Amniotic stem cell (primary cell): ENCODE measurements at places on chromosomes 4 and X.

DNA sequence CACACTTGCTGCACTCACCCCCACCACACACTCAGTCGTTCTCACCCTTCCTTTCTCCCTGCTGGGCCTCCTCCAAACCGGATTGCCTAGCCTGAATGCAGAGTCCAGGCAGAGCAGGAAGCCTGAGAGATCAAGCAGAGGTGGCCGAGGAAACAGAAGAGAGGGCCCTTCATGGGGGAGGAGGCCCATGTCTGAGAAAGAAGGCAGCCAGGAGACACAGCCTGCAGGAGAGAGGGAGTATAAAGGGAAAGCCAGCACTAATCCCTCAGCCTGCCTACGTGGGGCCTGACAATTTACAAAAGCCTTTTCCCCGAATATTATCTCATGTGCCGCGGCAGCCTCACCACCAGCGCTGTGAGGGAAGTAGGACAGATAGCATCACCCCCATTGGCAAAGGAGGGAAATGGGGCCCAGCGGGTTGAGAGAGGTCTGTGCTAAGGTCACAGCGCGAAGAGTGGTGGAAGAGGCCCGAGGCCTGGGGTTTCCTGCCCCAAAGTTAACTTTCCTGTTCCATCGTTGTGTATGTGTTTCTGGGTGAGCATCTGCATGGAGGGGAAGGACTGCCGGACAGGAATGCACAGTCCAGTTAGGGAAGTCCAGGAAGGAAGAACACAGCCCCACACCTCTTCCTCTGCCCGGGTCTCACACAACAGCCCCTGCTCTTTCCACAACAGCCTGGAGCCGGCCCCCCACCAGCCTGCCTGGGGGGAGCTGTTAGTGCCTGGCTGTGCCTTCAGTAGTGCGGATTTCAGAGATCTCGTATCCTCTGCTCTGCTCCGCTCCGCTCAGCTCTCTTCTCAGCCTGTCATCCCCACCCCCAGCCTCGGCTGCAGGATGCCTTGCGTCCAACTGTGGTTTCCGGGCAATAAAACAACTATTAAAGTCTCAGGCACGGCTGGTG is 50.9 kb upstream of the BCOR start:
- DNase-seq: no peak

- DNase-seq: no peak
These were observed 133.2 kb downstream of the LARP7 start for GRCh38 chr4:112770114-112770513.

DNA sequence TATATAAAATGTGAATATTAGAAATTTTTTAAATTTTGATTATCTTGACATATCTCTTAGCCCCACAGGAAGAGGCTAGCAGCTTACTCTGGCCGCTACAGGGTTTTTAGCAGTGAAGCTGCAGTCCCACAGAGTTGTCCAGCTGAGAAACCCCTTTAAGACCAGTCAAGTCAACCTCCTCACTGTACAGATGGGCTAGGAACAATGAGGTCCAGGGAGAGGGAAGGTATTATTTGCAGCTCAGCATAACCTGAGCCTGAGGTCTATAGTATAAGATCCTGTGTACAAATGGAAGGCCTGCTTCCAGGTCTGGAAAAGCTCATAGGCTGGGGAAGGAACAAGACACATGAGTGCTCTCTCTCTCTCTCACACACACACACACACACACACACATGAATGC is 1.8 kb downstream of the VSIG4 start:
- DNase-seq: no peak

- DNase-seq: no peak
These were observed 58.4 kb upstream of the COX18 start for GRCh38 chr4:73127839-73128453.

DNA sequence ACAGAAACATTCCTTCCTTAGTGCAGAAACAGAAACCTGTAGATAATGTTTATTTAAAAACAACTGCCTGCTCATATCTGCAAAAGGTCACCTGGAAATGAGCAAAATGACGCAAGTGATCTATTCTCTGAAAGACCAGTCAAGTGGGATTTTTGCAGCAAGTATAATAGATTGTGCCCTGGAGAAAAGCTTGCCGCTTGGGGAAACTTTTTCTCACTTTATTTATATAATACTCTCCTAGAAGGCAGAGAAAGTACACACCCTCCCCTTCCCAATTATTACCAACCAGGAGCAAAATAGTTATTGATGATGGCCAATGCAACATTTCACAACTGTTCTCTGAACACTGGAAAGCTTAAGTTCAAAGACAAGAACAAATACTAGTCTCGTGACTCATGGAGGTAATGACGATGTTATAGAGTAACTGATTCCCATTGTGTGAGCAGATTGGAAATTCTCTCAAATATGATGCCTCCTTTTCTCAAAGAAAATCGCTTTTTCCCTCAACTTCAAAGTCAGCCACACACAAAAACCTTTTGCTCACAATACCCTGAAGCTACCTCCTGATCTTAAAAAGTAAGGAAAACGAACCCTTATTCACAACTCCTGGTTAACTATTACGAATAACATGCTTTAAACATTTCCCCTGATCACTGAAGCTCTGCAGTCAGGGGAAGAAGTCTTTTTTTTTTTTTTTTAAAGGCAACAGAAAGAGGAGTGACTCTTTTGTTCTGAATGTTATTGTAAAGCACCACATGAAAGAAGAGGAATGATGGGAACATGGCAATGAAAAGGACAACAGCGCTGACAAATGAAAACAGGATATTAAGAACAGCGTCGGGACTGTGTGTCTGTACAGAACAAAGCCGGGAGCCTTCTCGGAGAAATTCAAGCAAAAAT is 41.0 kb downstream of the MID1 start:
- DNase-seq: peak; percentile 1

DNA sequence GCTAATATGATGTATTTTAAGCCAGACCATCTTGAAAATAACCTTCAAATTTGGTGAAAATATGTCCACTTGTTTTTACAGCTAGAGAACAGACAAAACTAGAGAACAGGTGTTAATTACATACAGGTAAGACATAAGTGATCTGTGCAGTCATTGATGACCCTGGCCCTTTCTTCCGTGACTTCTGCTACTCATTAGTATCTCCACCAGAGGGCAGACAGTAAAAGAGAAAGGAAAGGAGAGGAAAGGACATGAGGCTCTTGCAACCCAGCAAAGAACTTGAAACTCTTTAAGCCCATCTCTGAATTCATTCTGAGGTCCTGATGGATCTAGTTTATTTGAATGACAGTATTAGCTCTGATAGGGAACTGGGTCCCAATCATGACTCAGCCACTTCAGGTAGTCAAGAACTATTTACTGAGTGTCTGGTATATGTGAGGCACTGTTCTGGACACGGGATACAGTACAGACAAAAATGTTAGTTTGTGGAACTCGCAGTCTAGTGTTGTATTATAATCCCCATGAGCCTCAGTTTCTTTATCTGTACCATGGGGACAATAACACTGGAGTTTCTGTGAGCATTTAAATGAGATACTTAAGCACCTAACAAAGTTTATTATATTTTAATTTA is 121.0 kb upstream of the TEX13D start:
- DNase-seq: peak; percentile 1

DNA sequence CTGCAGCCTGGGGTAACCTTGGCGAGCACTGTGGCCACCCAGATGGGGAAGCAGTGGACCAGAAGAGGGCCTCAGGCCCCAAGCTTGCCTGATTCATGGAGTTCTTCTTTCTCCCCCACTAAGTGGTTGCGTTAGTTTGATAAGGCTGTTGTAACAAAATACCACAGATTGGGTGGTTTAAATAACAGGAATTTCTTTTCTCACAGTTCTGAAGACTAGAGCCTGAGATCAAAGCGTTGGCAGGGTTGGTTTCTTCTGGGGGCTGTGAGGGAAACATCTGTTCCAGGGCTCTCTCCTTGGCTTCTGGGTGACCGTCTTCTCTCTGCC is 105.7 kb upstream of the GATB start:
- no peak for DNase-seq

GRCh38 chrX:115894087-115894486 is 276.5 kb upstream of the AGTR2 start:
- DNase-seq: no peak

DNA sequence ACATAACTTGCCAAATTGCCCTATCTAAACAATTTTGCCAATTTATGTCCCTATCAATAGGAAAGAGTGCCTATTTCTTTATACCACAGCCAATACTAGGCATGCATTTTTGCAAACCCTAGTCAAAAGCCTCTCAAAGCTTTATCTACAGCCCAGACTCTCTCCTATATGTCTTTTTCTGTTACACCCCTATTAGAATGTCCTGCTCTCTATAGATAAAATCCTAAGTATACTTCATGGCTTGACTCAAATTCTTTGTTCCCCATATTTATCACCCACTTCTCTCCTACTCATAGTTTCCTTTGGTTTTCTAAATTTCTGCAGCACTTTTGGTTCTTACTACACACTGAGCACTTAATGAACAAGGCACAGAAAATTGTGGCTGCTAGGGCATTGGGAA is 38.0 kb downstream of the NUP62CL start:
- DNase-seq: no peak

GRCh38 chrX:40142417-40142816 is 44.7 kb upstream of the BCOR start:
- no peak for DNase-seq

GRCh38 chrX:87063642-87064041 is 454.0 kb upstream of the KLHL4 start:
- no peak for DNase-seq

- DNase-seq: no peak
These were observed 101.9 kb downstream of the EFNB1 start for GRCh38 chrX:68930542-68931317.

DNA sequence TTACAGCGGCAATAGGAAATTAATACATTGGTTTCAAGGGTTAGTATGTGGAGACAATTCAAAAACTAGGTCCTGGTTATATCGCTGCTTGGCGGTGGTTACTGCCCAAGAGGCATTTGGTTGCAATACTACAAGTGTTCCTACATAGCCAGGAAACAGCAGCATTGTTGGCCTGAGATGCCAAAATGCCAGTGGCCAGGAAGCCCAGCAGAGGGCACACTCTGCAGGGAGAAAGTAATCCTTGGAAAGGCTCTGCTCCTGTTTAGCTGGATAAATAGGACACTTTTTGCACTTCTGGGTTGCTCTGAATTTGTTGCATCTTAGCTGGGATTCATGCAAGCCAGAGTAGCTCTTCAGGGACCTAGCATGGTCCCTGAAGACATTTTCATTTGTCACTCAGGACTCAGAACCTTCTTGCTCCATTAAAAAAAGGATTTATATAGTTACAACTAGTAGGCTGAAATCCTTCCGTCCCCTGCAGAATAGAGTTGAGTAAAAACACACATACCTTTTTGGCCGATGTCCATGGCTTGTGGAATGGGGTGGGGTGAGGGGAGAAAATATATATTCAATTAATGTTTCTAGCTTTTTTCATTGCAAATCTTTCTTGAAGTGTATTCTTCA is 8.1 kb upstream of the GPR119 start:
- peak; percentile 5 for DNase-seq

GRCh38 chr4:53974561-53974960 is 89.8 kb downstream of the CHIC2 start:
- DNase-seq: no peak
